ENCODE measurements at places on chromosomes 7 and 10.
A peak's percentile ranks its signal among the peaks of the same experiment; 100 is the strongest.

- no peak for DNase-seq
These were observed 80.0 kb upstream of the NPVF start for GRCh38 chr7:25308246-25308645.

DNA sequence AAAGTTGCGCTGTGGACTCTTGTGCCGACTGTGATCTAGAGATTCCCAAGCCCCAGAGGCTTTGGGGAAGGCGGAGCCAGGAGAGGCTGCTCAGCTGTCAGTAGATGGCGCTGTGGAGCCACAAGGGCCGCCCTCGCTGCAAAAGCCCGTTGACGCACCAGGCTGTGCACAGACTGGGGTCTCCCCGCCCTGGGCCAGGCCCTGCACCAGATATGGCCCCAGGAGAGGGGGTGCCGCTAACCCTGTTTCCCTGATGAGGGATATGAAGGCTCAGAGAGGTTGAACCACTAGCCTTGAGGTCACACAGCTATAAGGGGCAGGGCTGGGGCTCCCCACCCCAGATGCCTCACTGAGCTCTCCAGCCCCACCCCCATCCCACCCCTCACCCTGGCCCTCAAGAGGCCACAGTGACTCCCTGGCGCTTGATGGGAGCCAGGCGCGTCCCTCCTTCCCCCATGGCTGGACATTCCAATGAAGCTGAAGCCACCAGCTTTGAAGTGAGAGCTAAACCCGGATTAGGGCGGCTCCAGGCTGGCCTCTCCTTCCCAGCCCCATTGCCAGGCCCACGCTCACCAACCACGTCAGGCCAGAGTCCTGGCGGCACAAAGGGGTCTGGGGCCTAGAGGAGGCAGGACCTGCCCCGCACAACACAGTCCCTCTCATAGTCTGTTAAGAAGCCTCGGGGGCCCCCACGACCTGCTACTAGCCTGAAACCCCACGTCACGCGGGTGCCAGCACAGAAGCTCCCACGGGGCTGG, 26.4 kb downstream of the MYL10 start:
- no peak for DNase-seq

GRCh38 chr7:157528785-157529341, 192.1 kb downstream of the DNAJB6 start:
- DNase-seq, result no peak

DNA sequence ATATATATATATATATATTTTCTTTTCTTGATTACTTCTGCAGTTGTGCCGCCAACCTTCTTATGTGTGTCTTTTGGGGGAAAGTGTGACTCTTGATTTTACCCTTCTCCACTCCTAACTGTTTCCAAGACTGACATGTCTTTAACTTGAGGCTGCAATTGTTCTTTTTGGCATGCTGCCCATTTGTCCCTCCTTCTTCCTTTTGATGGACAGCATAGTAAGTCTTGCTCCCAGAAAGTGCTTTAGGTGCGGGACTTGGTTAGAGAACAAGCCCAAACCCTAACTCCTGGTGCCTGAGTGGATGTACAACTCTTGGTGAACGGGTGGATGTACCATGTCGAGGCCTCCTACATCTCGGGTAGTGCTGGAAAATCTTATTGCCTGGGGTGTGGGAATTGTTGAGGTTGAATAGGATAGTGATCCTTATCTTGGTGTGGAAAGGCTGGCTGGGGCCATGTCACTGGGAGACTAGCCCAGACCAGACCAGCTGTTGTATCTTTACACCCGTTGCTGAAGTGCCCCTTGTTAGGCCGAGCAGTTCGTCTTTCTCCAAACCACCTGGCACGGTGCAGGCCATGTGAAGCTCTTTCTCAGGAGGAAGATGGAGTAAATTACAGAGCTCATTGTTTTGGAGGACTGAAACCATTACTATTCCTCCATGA, 16.3 kb downstream of the TCF7L2 start:
- DNase-seq, result no peak

DNA sequence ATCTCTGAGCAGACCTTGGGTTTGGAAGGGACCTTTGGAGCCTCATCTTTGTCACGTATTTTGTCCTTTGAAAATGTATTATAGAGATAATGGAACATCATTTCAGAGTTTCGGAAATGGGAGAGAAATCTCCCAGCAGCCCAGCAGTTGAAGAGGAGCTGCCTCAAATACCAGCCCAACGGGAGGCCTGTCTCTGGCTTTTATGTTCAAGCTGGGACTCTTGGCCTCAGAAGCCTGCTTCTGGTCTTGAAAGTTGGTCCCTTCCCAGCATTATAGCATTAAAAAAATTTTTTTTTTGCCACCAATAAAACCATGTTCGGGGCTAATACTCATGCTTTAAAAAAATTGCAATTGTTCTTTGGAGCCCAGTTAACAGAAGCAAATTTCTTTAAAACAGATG, 73.4 kb upstream of the CTBP2 start:
- no peak for DNase-seq

DNA sequence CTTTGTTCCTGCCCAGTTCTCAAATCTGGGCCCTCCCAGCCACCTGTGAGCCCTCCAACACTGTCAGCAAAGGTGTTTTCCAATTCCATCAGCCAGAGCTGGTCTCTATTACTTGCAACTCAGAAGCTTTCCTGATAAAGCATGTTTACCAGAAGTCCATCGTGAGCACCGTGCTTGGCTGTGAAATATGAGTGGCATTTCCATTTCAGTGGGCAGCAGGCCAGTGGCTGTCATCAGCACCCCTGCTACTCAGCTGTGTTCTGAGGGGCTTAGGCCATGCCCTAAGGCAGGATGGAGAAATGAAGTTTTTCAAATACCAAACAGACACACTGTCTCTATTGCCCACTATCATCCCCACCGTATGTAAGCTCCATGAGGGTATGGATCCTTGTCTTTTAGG, 12.7 kb upstream of the BNIP3 start:
- no peak for DNase-seq

DNA sequence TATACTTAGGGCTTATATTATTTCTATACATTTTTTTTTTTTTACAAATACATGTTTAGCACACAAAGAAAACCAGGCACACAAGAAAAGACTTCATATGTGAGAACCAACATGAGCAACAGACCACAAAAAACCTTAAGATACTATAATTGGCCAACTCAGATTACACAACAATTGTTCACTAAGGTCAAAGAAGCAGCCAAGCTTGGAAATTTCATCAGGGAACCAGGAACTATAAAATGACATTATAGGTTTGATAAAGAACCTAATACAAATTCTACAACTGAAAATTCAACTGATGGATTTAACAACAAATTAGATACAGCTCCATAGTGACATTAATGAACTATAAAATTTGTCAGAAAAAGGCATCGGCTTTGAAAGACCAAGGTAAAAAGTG, 4.4 kb upstream of the LUC7L2 start:
- DNase-seq, result no peak

DNA sequence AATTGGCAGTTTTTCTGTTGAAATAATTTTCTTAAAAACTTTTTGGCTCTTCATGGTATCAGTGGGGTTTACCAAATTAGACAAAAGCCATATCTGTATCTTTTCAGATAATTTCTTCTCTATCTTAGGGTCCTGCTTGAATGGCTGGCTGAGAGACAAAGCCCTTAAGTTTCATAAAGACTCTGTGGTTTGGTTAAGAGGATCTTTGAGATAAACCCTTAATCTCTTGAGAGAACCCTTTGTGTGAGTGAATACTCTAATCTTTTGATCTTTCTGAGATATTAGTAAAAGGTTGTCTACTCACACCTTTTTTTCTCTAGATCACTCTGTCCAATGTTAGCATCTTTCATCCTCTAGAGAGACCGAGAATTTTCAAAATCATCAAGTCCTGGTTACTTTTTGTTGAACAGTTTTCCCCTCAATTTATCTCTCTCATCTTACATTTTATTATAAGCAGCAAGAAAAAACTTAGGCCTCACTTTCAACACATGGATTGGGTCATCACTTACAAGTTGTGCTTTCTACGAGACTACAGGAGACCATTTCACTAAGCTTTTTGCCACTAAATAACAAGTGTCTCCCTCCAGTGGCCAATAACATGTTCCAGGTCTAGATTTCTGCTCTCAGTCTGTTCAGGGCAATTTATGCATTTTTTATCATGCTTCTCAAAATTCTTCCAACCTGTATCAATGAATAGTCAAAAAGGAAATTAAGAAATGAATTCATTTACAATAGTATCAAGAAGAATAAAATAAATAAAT, 28.4 kb downstream of the DNAJC9 start:
- no peak for DNase-seq

GRCh38 chr7:5094641-5095040, 49.0 kb downstream of the RBAK start:
- DNase-seq, result no peak

- peak; percentile 49 for DNase-seq
These were observed 4.5 kb downstream of the TRIL start for GRCh38 chr7:28953633-28954032.

DNA sequence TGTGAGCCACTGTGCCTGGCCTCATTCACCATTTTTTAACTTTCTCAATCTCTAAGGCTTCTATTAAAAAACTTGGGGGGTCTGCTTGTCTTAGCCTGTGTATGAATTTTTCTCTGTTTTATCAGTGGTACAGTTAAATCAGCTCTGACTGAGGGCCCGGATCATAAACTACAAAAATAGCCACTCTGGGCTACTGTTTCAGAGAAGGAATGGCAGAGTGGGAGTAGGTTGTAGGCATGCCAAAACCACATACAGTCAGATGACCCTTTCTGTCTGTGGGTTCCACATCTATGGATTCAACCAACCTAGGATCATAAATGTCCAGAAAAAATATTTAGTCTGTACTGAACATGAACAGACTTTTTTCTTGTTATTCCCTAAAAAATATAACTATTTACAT, 21.3 kb downstream of the TBC1D12 start:
- DNase-seq, result peak; percentile 39

DNA sequence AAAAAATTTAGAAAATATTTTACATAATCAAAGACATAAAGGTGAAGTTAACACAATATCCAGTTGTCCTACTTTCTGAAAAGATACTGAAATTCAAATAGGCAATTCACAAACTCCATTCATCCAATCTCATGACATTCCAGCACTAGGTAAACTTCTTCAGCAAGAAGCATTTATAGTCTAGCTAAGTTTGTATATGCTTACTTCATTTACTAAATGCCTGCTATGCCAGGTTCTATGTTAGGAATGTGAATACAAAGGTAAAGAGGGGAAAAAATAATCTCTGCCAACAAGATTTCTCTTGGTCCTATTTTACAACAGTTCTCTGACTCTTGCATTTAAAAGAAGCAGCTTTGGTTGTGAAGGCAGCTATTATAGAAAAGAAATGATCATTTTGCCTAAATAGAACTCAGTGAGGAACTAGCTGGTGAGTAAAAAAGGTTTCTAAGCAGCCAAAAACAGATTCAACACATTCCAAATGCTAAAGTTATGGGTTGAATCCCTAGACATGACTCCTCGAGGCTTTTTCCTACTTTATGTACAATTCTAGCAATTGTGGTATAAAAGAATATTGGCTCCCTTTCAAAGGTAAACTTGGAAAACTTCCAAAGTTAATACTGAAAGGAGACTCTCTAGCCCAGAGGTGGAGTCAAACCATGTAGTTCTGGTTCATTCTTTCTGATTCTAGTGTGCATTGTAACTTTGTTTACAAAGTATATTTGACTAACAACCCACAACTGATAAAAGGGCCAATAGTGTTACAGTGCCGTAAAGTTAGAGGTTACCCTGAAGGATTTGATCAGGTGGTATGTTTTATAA, 30.9 kb upstream of the KLHL7 start:
- no peak for DNase-seq

- DNase-seq, result no peak
These were observed 1.3 kb upstream of the HIBADH start for GRCh38 chr7:27663989-27664331.

DNA sequence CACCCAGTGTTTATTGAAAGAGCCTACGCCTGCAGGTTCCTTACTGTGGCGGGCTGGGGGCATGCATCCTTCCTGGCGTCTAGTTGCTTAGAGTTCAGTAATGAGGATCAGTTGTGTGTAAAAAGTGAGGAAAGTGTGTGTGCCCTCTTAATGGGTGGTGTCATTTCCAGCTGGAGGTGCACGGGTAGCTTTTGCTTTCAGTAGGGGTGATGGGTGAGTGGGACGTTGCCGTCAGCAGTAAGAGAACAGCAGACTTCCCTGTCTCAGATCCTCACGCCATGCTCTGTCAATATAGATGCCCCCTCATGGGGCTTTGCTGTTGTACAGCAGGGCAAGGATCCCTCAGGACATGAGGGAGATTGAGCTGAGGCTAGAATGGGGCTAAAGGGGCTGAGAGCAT, 352.6 kb upstream of the GALNT17 start:
- DNase-seq, result no peak

DNA sequence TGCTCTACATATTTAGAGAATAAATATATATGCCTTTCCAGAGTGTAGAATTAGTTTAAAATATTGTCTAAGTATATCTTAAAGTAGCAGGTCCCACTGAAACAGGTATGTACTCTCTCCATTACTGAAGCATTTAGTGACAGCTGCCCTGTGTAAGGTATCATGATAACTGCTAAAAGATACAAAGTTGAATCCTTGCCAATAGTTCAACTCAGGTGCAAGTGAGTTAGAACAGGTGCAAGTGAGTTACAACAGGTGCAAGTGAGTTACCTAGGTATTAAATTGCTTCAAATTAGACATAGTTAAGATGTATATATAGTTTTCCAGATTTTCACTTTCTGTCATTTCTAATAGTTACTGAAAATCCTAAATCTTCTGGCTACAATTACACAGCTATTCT, 119.1 kb downstream of the CNOT4 start:
- no peak for DNase-seq

DNA sequence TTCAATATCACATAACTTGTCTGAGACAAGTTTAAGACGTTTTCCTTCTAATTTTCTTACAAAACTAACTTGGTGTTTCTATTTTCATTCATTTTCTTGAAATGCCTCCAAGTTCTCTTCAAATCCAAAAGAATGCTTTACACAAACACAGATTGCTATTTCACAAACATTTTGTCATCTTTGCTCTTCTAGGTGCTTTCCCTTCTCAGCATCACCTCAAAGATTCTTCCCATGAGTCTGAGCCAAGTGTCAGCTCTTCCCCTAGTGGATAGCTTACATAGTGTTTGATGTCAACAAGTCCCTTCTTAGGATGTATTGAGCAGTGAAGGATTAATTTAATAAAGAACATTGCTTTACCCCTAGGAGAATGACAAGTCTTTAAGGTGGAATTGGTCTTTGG, 38.1 kb upstream of the SEMA3A start:
- peak; percentile 78 for DNase-seq

GRCh38 chr7:80415522-80415921, 96.3 kb downstream of the GNAT3 start:
- peak; percentile 21 for DNase-seq

GRCh38 chr10:22740180-22740579, 25.8 kb upstream of the PIP4K2A start:
- DNase-seq, result peak; percentile 3

GRCh38 chr10:48595539-48595932, 9.3 kb downstream of the ARHGAP22 start:
- DNase-seq, result no peak

DNA sequence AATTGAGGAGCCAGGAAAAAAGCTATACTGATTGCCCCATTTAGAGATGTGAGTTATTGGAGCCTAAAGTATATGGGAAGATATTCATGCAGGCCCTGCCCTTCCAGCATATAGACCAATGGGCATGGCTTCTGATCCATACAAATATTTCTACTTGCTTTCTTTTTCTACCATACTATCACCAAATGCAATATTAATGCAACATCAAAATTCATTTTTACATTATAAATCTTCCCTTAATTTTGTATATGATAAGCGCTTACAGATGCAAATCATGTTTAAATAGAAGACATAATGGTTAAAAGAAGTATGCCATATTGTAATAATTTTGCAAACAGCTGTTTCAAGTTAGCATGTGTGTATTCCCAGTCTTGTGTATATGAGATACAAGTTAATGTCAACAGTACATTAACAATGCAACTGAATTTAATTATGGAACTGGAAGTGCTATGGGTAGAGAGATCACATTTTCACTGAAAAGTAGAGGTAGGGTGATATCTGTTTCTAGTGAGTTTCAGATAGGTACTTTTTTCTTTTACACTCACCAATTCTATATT, 24.6 kb upstream of the WNT16 start:
- no peak for DNase-seq
